ENCODE measurements at places on chromosomes 7 and 10. TPM values are rescaled to one million over a fixed set of nuclear protein-coding genes. Genes with fewer than 3 reads are reported as not detected.

GRCh38 chr10:64508029-64508661, 986.9 kb downstream of the REEP3 start:
- no peak for DNase-seq

POU6F2 gene
- 1.8 TPM for total RNA-seq

MMRN2 gene
- 27.6 TPM for total RNA-seq

GRCh38 chr10:16011548-16011947, 151.2 kb upstream of the MINDY3 start:
- DNase-seq = no peak

FAM25A gene
- not detected for total RNA-seq

VAX1 gene
- total RNA-seq = not detected

ZNF488 gene
- not detected for total RNA-seq

DNA sequence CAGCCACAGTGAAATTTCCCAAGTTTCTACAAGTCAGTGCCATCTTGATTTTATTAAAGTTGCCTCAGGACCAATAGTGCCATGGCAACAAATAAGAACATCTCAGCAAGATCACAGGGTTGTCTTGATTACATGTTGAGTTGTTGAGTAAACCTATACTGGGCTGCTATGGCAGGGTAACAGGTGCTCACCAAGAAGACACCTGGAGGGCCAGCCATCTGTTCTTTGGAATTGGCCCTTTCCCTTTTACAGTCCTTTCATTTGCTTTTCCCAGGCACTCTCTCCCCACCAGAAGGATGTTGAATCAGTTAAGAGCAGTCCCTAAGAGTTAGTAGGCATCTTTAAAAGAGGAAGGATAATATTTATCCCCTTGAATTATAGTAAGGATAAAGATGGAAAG, 582.0 kb downstream of the TNS3 start:
- DNase-seq = no peak

- no peak for DNase-seq
Measured at GRCh38 chr7:131608116-131608500, 51.7 kb upstream of the PODXL start.

EVX1 gene
- total RNA-seq = not detected

DNA sequence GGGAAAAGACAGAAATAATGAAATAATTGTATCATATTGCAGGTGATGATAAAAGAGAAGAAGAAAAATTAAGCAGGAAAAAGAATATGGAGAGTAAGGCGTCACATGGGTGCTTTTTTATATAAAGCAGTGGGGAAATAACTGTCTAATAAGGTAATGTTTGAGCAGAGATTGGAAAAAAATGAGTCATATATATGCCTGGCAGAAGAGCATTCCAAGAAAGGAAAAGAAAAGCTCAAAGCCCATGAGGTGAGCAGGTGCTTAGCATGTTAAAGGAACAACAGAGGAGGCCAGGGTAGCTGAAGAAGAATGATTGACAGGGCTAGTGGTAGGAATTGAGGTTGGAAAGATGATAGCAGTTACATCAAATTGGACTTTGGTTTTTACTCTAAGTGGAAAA, 739.5 kb downstream of the SORCS1 start:
- no peak for DNase-seq

- no peak for DNase-seq
Measured at GRCh38 chr7:44386139-44386913, 60.9 kb upstream of the CAMK2B start.

GRCh38 chr7:98678215-98678614, 61.1 kb downstream of the NPTX2 start:
- DNase-seq = no peak

- no peak for DNase-seq
Measured at GRCh38 chr7:69699931-69700330, 101.7 kb downstream of the AUTS2 start.
